NCI-H1436 treated with DMSO at 0.1 percent for 48 hours (cell line): ENCODE measurements at places on chromosomes 16 and 17.

DNA sequence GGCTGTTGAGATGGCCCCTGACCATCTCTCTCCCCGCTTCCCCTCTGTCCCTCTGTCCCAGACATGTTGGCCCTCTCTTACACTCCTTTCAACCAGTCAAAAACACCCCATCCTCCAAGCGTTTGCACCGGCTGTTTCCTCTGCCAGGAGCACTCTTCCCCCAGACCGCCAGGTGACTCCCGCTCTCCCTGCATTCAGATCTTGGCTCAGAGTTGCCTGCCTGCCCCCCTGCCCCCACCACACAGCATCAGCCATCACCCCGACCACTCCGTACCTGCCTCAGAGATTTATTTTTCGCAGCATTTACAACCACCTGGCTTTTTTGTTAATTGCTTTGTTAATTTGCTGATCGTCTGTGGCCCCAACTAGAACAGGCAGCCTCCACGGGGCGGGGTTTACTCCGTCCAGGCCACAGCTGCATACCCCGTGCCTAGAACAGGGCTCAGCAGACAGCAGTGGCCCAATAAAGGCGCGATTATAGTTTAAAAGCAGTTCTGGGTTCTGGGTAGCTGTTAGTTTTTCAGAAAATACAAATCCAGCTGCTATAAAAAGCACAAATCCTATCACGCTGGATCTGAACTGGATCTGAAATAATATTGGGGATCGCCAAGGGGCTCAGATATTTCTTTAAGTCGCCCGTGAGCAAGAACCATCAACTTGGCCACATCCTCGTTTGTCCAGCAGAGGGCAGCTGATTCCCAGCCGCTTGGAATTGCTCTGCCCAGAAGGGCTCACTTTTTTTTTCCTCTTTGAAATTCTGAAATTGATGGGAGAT lies 173.6 kb downstream of the IRF8 start:
- DNase-seq = no peak

GRCh38 chr17:15978606-15979005 lies 20.9 kb downstream of the ZSWIM7 start:
- no peak for DNase-seq

GRCh38 chr17:335691-336090 lies 16.9 kb downstream of the RPH3AL start:
- no peak for DNase-seq

DNA sequence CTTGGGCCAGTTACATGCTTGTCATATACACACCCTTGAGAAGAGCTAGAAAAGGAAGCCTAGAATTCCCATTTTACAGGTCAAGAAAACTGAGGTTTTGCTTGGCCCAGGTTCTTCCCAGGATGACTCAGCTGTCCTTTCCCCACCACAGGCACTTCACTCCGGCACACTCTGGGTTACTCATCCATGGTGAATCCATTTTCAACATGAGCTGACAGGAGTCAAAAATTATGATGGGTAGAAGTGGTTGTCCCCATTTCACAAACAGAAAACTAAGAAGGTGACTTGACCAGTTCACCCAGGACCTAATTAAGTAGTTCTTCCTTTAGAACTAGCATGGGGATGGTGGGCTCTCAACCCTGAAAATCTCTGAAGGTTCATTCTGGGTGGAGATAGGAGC lies 67.2 kb downstream of the USP22 start:
- DNase-seq = no peak

GRCh38 chr16:55487048-55487803 lies 8.2 kb downstream of the MMP2 start:
- DNase-seq = no peak

- no peak for DNase-seq
These were observed 29.4 kb upstream of the DDX52 start for GRCh38 chr17:37672548-37673078.

- DNase-seq = no peak
These were observed 2.6 kb downstream of the SLC16A6 start for GRCh38 chr17:68288375-68288774.

DNA sequence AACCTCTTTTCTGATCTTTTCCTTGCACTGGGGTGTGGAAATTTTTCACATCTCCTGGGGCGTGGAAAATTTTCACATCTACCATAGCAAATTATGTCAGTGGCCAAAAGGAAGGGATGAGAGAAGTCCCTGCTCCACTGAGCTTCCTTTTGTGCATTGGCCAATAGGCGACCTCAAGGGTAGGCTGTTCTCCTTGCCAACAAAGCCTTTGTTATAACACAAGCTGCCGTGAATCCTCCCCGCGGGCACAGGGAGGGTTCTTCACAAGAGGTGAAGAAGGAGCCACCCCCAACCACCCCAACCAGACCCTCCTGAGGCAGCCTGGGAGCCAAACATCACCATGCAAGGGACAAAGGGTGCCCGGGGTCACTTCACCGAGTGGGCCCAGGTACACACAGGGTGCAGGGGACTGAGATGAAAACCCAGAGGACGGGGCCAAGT lies 6.5 kb downstream of the SLC5A11 start:
- no peak for DNase-seq

- DNase-seq = no peak
These were observed 5.8 kb upstream of the MEIOB start for GRCh38 chr16:1877804-1878203.

GRCh38 chr16:984121-984694 lies 2.6 kb downstream of the SOX8 start:
- no peak for DNase-seq

GRCh38 chr17:43667947-43668348 lies 6.2 kb upstream of the MEOX1 start:
- DNase-seq = no peak

GRCh38 chr16:86756882-86757703 lies 178.7 kb downstream of the FOXL1 start:
- no peak for DNase-seq

GRCh38 chr17:81270279-81270678 lies 24.8 kb downstream of the SLC38A10 start:
- no peak for DNase-seq

GRCh38 chr16:87621976-87622713 lies 19.8 kb downstream of the JPH3 start:
- no peak for DNase-seq

DNA sequence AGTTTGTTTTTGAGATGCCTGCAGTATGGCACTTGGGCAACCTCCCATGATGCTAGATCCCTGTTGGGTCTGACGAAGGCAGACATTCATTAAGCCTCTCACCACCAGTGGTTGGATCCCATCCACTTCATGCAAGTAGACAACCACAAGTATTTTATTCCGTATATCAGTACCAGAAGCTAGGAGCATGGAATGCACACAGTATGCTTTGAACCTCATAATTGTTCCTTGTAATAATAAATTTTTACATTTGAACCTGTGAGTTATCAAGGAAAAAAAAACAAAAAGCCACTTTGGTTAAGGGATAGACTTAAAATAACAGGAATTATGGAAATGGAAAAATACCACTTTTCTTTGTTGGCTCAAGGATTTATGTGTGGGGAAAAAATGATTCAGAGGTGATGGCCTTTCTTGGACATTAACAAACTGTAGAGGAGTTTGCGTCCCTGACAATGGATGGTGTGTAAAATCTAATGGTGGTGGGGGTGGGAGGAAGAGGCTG lies 107.1 kb upstream of the KCNJ16 start:
- DNase-seq = no peak

- no peak for DNase-seq
These were observed 35.4 kb downstream of the ACTG1 start for GRCh38 chr17:81477173-81477572.

- DNase-seq = no peak
These were observed 8.5 kb downstream of the ZC3H18 start for GRCh38 chr16:88578446-88579313.

GRCh38 chr17:17609121-17609520 lies 17.6 kb upstream of the PEMT start:
- no peak for DNase-seq

- no peak for DNase-seq
These were observed 134.6 kb downstream of the CLEC16A start for GRCh38 chr16:11078812-11079459.

- no peak for DNase-seq
These were observed 46.0 kb downstream of the KATNIP start for GRCh38 chr16:27595993-27596392.

GRCh38 chr16:57799600-57800199 lies 2.6 kb downstream of the KIFC3 start:
- DNase-seq = no peak

DNA sequence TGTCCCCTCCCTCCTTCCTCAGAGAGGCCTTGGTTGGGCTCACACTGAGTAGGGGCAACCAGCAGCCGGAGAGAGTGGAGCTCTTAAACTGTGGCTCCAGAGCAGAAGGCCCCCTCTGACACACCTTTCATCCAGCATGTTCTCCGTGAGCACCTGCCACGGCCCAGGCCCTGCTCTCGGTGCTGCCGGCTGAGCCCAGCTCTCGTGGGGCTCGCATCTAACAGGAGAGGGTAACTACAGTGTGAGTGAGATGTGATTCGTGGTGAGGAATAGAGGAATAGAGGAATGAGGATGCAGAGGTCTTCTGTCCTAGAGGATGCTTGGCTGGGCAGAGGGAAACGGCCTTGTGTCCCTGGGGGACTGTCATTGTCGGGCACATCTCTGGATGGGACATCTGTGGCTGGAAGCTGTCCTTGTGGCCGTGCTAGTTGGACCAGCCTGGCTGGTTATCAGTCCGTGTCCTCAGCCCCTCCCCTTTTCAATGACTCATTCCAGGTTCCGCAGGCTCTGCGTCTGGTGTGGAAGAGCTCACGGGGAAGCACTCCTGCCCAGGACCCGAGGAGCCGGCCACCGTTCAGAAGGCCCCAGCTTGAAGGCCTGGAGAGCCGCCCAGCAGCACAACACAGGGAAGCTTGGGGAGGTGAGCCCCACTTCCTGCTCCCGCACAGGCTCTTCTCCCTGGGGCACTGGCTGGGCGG lies 11.9 kb upstream of the DNASE1 start:
- DNase-seq = no peak

GRCh38 chr17:43517161-43517560 lies 29.0 kb downstream of the ETV4 start:
- DNase-seq = no peak

DNA sequence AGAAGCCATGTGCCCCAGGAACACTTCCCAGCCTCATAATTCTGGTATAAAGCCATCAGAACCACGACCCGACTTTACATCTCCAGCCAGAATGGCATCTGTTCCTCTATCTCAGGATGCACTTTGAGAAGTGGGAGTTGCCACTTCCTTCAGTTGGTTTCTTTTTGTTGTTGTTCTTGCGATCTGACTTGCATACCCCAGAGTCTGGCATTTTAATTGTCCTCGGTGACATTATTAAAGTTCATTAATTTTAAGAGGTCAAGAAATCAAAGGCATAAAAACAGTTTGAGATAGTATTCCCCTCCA lies 13.5 kb downstream of the MARCHF10 start:
- no peak for DNase-seq

GRCh38 chr16:84117494-84117843 lies 727 bp upstream of the MBTPS1 start:
- DNase-seq = no peak

DNA sequence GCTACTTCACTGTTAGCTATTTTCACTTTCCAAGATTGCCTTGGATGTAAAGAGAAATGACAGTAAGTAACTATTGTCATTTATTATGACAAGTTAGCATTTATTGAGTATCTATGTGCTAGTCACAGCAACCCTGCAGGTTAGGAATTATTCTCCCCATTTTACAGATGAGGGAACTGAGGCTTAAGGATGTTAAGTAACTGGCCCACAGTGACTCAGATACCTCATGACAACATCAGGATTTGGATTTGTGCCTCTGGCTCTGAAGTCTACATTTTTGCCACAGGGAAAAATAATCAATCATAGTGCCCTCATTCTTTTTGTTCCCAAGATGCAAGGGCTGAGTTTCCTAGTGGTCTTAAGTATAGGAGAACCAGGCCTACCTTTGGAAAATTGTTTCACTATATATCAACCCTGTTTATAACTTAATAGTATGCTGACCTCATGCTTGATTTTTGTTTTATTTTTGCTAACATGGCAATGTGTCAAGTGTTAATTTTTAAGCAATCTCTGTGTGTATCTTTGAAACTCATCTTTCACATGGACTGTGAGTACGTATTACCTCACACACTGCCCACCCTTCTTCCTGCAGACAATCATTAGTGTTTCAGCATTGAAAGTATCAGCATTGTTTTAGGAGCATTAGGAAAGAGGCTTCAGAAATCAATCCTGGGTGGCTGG lies 105.0 kb downstream of the TANGO6 start:
- no peak for DNase-seq

GRCh38 chr16:55480228-55480655 lies 1.2 kb downstream of the MMP2 start:
- DNase-seq = no peak

DNA sequence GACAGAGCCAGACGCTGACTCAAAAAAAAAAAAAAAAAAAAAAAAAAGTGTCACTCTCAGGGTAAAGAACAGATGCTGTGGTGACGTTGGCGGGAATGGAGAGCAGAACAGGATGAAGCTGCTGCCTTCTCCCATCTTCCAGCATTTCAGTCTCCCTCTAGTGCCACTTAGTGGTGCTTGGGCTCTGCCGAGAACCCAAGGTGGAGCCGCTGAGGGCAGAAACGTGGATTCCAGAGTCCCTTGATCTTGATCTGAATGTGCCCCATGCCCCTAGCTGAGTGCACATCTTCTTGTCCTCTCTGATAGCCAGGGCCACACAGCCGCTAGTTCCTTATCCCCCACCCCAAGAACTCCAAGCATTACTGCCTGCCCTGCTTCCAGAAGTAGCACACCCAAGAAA lies 43.2 kb upstream of the FA2H start:
- DNase-seq = no peak

GRCh38 chr16:27425961-27426360 lies 24.0 kb downstream of the IL21R start:
- no peak for DNase-seq

DNA sequence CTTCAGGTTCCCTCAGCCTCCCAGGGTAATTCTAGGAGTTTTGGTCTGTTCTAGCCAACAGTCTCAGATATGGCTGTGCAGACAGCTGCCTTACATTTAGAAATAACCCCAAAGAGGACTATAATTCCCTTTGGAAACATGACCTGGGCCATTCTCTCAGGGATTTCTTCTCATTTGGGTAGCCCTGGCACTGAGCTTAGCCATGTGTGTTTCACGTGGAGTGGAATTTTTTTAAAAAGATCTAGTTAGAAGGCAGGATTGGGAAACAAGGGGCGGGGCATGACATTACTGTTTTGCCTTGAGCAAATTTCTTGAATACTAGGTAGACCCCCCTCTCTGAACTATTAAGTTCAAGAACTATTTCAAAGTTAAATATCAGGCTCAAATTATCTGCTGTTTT lies 29.6 kb upstream of the MRC2 start:
- DNase-seq = no peak

GRCh38 chr16:495127-495748 lies 32.3 kb upstream of the CAPN15 start:
- no peak for DNase-seq

DNA sequence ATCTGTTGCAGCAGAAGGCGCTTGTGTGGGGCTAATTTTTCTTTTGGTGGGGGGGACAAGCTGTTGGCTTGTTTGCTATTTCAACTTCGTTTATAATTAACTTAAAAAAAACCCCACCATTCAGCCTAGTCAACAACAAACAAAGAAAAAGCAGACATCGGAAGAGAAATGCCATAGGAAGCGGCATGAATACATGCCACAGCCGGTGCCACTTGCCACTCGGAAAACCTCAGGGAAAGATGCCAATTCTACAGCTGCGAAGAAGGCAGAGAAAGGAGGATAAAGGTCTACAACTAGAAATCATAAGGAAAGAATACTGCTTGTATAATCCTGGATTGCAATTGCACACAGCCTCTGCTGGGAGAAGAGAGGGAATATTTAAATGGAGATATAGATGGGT lies 254.4 kb upstream of the PMFBP1 start:
- DNase-seq = no peak
